Activated B cell treated with CpG ODN at 0.5 μM for 24 hours (primary cell): ENCODE measurements at places on chromosomes 3 and 15. TPM values are rescaled to one million over a fixed set of nuclear protein-coding genes. Genes with fewer than 3 reads are reported as not detected.
A peak's percentile ranks its signal among the peaks of the same experiment; 100 is the strongest.

LDHAL6B gene
- not detected in 2 replicates for total RNA-seq

GRCh38 chr3:51502562-51502910 is 2.7 kb upstream of the DCAF1 start:
- H3K36me3 ChIP-seq = peaks cover 8% of the 10 kb centered on the region
- H3K4me1 ChIP-seq = peaks cover 20% of the 10 kb centered on the region
- no peak overlapping the region for H3K27ac ChIP-seq
- H3K4me3 ChIP-seq = no peak overlapping the region

GRCh38 chr3:184261270-184261853 is at the start of gene CAMK2N2:
CAMK2N2 (minus strand) TSS chr3:184261553; CDS start chr3:184261285, 268 bp downstream.
- DNase-seq = peak; percentile 43
- peak within 1 kb of the TSS; percentile 79 for H3K4me3 ChIP-seq
- H3K36me3 ChIP-seq = no peaks in the 10 kb centered on the region
- no peak within 1 kb of the TSS for H3K27ac ChIP-seq
- H3K27me3 ChIP-seq = peaks cover 51% of the 10 kb centered on the region

DNA sequence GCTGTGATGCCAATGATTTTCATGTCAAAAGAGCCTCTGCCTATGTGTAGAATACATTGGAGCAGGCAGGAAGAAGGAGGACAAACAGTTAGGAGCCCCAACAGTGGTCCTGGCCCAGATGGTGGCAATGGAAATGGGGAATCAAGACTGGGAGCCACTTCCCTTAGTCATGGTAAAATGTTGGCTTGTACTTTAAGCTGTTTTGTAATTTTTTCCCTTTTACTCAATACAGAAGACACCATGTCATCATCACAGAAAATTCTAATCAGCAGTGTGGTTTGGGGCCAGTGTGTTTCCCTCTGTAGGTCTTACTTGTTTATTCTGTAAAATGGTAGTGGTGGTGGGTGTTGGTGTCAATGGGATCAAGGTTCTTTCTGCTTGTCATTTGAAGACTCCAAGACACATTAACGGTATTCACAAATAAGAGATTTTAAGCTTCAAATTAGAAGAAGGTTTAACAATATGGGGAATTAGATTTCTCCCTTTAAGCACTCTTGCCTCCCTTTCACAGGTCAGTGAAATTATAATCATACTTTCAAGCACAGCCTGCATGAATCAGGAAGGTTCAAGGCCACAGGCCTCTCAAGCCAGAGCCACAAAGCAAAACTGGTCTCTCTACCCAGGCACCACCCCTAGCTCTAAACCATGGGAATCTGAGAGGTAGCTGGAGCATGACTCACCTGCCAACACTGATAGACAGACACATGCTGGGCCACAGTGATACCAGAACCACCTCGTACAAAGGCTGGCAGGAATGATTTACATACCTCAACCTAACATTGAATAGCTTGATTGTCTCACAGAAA is 24.9 kb downstream of the SIAH2 start:
- peak overlapping the region; percentile 36 for H3K4me3 ChIP-seq
- H3K4me1 ChIP-seq = peaks cover 65% of the 10 kb centered on the region
- DNase-seq = no peak
- H3K27ac ChIP-seq = peak overlapping the region; percentile 83
- H3K36me3 ChIP-seq = peaks cover 21% of the 10 kb centered on the region

DNA sequence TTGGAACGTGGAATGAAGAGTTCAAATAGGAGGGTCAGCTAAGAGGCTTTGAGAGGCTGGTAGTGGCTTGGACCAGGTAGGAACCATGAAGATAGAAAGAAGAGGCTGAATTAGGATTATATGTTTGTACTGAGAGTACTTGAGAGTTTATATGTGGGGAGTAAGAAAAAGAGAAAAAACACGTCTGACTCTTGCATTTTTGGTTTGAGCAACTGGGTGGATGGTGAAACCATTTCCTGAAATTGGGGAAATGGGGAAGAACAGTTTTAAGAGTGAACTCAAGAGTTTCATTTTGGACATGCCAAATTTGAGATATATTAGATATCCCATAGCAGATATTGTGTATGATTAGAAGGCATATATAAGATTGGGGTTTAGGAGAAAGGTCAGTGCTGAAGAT is 92.9 kb upstream of the TNIK start:
- H3K27ac ChIP-seq = no peak overlapping the region
- H3K36me3 ChIP-seq = no peaks in the 10 kb centered on the region
- H3K4me3 ChIP-seq = no peak overlapping the region
- no peaks in the 10 kb centered on the region for H3K27me3 ChIP-seq
- DNase-seq = no peak

DNA sequence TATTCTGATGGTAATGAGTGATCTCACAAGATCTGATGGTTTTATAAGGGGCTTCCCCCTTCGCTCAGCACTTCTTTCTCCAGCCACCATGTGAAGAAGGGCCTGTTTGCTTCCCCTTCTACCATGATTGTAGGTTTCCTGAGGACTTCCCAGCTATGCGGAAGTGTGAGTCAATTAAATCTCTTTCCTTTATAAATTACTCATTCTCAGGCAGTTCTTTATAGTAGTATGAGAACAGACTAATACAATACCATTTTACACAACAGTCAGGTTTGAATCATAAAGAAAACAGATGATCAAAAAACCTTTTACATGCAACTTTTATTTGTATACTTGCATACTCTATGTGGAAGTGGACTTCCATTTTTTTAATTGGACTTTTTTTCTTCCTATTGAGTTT is 46.7 kb upstream of the CBLB start:
- no peaks in the 10 kb centered on the region for H3K27me3 ChIP-seq
- H3K27ac ChIP-seq = no peak overlapping the region
- DNase-seq = no peak
- no peaks in the 10 kb centered on the region for H3K4me1 ChIP-seq

DNA sequence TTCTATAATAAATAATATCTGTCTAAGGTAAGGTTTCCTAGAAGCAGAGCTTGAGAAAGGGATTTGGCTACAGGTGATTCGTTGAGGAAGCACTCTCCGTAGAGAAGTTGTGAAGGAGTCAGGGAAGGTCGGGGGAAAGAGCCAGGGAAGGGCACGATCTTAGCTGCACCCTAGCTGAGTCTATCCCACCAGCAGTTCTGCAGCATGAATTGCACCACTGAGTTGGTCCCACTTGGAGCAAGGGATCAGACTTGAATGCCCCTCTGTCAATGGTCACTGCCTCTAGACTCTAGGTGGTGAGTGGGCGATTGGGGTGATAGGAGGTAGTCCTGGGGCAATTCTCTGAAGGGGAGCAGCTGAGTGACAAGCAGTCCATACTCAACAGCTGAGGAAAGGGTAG is 13.5 kb downstream of the TMC3 start:
- no peaks in the 10 kb centered on the region for H3K4me1 ChIP-seq
- H3K4me3 ChIP-seq = no peak overlapping the region
- H3K27ac ChIP-seq = no peak overlapping the region
- no peaks in the 10 kb centered on the region for H3K36me3 ChIP-seq
- H3K27me3 ChIP-seq = peaks cover 11% of the 10 kb centered on the region

- no peak overlapping the region for H3K4me3 ChIP-seq
- no peaks in the 10 kb centered on the region for H3K36me3 ChIP-seq
- no peak overlapping the region for H3K27ac ChIP-seq
- H3K4me1 ChIP-seq = no peaks in the 10 kb centered on the region
Measured at GRCh38 chr15:33400941-33401340, 90.2 kb downstream of the RYR3 start.

GRCh38 chr3:158419820-158420653 is 151.0 kb upstream of the MLF1 start:
- no peaks in the 10 kb centered on the region for H3K27me3 ChIP-seq
- DNase-seq = no peak
- no peak overlapping the region for H3K4me3 ChIP-seq
- H3K4me1 ChIP-seq = peaks cover 7% of the 10 kb centered on the region
- H3K36me3 ChIP-seq = peaks cover 2% of the 10 kb centered on the region

- no peak overlapping the region for H3K27ac ChIP-seq
- H3K4me1 ChIP-seq = peaks cover 73% of the 10 kb centered on the region
Measured at GRCh38 chr15:68626739-68627138, 47.9 kb downstream of the CORO2B start.

DNA sequence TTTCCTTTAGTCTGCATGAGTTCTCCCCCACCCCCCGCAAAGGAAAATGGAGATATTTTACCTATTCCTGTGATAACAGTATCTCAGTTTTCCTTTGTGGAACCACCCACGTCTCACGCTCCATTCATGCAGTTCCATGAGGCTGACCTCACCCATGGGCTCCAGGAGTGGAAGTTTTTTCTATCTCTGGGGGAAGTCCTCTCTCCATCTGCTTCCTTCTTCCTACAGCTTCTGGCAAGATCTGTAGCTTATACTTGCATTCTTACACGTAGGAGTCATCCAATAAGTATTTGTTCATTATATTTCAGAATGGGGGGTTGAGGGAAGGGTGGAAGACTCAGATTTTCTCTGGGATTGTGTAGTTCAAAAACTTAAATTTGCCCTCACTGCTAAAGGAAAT is 5.8 kb upstream of the GLCE start:
- H3K27me3 ChIP-seq = peaks cover 45% of the 10 kb centered on the region
- H3K4me3 ChIP-seq = no peak overlapping the region
- H3K27ac ChIP-seq = no peak overlapping the region
- H3K4me1 ChIP-seq = peaks cover 2% of the 10 kb centered on the region
- no peak for DNase-seq

GRCh38 chr3:38583688-38584087 is 65.8 kb downstream of the SCN5A start:
- no peaks in the 10 kb centered on the region for H3K36me3 ChIP-seq
- H3K4me3 ChIP-seq = no peak overlapping the region
- peak; percentile 4 for DNase-seq
- H3K27me3 ChIP-seq = no peaks in the 10 kb centered on the region

DNA sequence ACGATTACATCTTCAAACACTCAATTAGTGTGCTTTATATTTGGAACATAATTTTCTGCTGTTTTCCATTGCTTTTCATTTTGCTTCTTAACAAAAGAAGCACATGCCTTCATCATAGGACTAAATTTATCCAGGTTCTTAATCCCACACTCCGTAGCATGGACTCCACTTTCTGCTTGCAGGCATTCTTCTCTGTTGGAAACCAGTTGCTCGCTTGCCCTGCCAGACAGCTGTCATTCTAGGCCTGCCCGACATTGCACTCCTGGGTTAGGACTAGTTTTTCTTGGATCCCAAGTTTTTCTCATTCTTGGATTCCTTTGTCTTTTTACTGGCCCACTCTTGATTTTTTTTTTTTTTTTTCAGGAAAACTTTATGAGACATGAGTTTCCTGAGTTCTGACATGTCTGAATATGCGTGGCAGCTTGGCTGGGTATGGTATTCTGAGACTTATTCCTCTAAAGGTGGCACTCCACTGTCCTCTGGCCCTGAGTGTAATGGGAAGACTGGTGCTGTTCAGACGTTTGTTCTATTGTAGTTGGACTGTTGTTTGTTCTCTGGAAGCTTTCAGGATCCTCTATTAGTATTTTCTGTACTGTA is 6.3 kb upstream of the ATP1B3 start:
- no peaks in the 10 kb centered on the region for H3K36me3 ChIP-seq
- no peak overlapping the region for H3K4me3 ChIP-seq
- H3K27me3 ChIP-seq = no peaks in the 10 kb centered on the region
- no peak overlapping the region for H3K27ac ChIP-seq

- H3K4me3 ChIP-seq = peak overlapping the region; percentile 13
- H3K27ac ChIP-seq = peak overlapping the region; percentile 59
- H3K36me3 ChIP-seq = peaks cover 85% of the 10 kb centered on the region
- no peaks in the 10 kb centered on the region for H3K27me3 ChIP-seq
- H3K4me1 ChIP-seq = peaks cover 62% of the 10 kb centered on the region
Measured at GRCh38 chr15:92889390-92890107, 10.6 kb upstream of the CHD2 start.

DNA sequence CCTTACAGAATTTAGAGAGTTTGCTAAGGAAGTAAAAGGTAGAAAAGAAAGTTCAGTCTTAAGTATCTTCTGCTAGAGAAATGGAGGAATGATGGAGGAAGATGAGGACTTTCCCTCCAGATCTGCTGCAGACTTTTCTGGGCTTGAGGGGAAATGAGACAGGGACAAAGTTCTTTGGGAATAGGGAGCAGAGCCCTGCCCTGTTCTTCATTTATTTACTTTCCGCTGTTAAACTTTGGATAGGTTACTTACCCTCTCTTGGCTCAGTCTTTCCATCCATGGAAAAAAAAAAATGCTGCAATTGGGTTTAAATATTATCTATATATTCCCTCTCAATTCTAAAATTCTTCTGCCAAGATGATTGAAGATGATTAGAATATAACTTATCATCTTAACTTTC is 202.9 kb downstream of the TBL1XR1 start:
- no peaks in the 10 kb centered on the region for H3K36me3 ChIP-seq
- DNase-seq = no peak
- H3K27me3 ChIP-seq = no peaks in the 10 kb centered on the region
- no peak overlapping the region for H3K4me3 ChIP-seq
- H3K4me1 ChIP-seq = no peaks in the 10 kb centered on the region

DNA sequence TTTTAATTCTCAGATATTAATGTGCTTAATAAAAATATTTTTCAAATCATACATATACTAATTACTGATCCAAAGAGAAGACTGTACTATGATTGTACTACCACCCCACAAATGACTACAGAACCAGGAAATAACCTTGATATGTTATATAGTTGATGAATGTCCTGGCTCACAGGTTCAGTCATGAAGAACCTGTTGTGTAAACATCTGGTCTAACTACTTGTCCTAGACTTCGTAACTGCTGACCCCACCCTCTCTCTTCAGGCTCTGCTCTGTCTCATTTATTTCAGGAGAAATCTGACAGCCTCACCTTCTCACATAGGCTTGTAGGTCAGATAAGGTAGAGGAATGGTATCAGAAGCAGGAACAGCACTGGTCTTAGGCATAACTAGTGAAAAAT is 14.7 kb upstream of the CSTA start:
- no peaks in the 10 kb centered on the region for H3K4me1 ChIP-seq
- H3K4me3 ChIP-seq = no peak overlapping the region
- DNase-seq = no peak

DNA sequence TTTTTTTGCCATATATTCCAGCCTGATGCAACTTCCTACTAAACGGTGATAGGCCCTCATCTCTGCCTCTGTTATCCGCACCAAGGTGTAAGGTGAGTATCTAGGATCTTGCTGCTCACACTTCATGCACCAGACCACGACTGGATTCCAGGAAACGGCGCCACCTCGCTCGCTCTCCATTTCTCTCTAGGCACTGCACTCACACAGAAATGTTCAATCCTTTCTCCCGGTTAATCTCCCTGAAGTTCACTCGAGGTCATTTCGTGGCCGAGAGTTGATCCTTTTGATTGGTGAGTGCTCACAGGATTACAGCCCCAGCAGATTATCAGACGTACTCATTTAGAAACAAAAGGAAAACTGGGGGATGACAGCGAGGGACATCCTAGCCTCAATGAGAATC is 28.1 kb downstream of the MCF2L2 start:
- no peaks in the 10 kb centered on the region for H3K4me1 ChIP-seq
- H3K27me3 ChIP-seq = peaks cover 8% of the 10 kb centered on the region

DNA sequence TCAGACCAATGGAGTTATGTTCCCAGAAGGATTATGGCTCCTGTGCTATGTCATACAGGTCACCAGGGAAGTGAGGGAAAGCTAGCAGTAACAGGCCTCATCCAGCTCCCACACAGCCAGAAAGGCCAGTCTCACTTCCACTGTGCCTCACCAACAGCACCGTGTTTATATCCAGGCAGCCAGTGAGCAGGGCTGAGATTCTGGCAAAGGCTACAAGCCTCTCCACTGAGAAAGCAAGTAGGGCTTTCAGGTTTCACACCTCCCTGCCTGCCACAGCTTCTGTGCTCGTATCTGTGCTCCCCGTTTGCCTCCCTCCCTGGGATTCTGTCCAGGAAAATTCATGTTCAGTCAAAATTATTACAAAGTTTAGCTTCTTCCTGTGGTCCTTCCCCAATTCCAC is 14.9 kb upstream of the CFAP20DC start:
- DNase-seq = no peak
- no peaks in the 10 kb centered on the region for H3K4me1 ChIP-seq
- H3K36me3 ChIP-seq = no peaks in the 10 kb centered on the region
- no peak overlapping the region for H3K27ac ChIP-seq
- H3K27me3 ChIP-seq = no peaks in the 10 kb centered on the region

- DNase-seq = no peak
- H3K36me3 ChIP-seq = no peaks in the 10 kb centered on the region
- peaks cover 15% of the 10 kb centered on the region for H3K27me3 ChIP-seq
- no peaks in the 10 kb centered on the region for H3K4me1 ChIP-seq
Measured at GRCh38 chr3:197420115-197420514, 121.7 kb upstream of the DLG1 start.
